Hepatic stellate cell (primary cell): ENCODE measurements at places on chromosomes 3 and 15.

GRCh38 chr3:107206141-107206540, 171.1 kb upstream of the CCDC54 start:
- DNase-seq, result no peak

DNA sequence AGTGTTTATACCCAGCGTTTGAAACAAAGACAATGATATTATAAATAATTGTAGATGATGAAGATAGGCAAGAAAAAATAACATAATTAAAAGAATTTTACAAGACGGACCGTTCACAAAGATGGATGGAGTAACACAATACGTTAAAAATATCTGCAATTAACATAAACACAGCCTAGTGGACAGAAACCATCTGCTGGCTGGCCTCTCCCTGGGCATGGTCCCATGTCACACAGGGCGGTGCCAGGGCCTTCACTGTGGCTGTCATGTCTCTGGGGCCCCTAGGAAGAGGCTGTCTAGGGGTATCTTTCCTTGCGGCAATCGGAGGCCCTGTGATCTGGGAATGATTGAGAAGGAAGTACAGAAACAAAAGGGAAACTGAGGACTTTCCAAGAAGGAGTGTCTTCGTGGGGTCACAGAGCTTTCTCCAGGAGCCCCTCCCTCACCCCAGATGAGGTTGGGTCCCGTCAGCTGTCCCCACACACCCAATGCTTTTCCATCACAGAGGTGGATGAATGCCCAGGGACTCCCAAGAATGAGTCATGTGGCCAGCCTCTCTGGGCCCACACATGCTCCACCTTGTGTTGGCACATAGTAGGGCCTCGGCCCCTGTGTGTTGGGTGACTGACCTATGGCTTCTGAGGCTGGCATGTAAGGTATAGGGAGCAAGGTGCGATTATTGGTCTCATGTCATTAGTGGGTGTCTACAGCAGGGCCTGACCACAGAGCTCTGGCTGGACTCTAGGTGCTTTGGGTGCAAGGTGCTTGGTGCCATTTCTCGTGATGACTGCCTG, 87.1 kb downstream of the DNAJB8 start:
- DNase-seq, result no peak

DNA sequence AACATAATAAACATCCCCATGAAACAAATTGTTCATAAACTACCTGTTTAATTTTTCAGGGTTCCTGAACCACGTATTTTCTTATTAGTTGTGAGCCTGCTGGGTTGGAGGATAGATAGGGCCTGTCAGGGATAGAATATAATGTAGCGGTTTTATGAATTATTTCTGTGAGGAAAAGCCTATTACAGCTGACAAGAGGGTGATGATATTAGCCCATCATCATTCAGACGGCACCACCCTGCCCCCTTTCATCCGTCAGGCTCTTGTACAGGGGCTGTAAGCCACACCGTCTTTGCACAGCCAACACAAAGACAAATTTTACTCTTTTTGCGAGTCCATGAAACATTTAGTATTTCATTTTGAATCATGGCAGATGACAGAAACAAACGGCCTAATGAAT, 335.3 kb upstream of the TMCO5A start:
- no peak for DNase-seq

- no peak for DNase-seq
Observed at GRCh38 chr3:42514876-42515275, 12.4 kb downstream of the VIPR1 start.

- DNase-seq, result no peak
Observed at GRCh38 chr15:66134284-66134683, 119.3 kb downstream of the MEGF11 start.

DNA sequence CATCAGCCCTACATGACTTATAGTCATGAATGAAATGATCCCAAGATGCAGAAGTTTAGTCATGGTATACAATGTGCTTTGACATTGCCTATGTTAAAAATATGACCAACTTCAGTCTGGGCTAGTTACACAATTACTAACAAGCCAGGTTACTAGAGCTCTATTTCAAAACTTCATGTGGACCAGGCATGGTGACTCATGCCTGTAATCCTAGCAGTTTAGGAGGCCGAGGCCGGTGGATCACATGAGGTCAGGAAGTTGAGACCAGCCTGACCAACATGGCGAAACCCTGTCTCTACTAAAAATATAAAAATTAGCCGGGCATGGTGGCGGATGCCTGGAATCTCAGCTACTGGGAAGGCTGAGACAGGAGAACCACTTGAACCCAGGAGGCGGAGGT, 613.0 kb downstream of the CADM2 start:
- no peak for DNase-seq

- no peak for DNase-seq
Observed at GRCh38 chr3:61858054-61858453, 296.7 kb downstream of the PTPRG start.

- no peak for DNase-seq
Observed at GRCh38 chr3:96538186-96538585, 276.2 kb upstream of the EPHA6 start.

DNA sequence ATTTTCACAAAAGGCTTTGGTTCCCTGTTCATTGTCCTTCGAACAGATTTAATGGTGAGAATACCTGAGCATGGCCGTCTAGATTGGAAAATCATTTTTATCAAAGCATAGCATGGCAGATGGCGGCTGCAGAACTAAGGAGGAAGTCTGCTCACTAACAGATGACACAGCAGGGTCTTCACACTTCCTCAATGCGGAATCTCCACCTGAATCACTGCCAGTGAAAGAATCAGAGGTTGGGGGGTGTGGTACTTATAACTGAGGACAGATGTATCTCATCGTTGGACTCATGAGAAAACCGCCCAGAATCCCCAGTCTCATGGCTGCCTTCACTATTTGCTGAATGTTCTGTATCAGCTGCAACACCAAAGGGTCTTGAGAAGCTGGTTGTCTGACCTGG, 31.6 kb upstream of the PYGO1 start:
- DNase-seq, result no peak

DNA sequence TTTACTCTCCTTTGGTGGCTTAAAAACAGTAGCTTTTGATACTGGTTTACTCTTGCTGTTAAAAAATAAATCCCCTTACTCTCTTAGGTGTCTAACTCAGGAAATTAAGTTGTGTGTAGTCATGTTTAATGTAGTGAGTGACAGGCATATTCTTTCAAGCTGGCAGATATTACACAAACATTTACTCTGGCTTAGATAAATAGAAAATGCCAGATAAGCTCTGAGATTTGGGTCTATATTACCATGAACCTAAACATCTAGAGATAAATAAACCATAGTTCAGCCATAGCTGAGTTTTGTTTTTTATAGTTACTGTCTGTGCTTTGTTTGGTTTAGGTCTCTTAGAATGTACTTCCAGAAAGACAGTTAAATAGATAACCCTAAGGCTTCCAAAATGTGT, 2.4 kb downstream of the SEMA6D start:
- no peak for DNase-seq

- DNase-seq, result no peak
Observed at GRCh38 chr15:57635300-57635909, 43.7 kb downstream of the MYZAP start.

DNA sequence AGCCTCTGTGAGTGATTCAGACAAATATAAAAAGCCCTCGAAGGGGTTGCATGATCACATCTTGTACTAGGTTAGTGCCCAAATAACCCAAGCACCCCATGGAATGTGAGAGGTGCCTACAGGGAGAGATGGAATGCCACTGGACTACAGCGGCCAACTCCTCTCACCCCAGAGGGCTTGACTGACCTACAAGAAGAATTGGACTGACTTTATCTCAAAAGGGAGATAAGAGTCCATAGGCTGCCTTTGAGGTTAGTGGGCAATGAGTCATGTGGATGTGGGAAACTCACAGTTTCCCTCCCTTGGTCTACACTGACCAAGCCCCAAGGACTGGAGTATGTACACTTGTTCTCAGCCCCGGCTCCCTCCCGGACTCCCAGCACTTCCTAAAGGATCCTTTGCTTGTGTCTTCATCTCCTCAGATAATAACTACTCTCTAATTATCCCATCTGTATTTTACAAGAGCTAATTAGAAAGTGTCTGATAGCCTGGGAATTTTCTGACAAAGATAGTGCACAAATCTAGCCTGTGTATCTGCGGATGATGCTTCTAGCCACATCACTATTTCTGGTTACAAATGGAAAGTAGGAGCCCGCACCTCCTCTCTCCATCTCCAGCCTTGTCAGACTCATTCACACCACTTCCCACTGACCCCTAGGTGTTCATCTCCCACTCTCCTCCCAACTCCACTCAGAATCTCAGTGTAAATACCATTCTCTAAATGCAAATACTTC, 547.8 kb upstream of the TBL1XR1 start:
- no peak for DNase-seq

DNA sequence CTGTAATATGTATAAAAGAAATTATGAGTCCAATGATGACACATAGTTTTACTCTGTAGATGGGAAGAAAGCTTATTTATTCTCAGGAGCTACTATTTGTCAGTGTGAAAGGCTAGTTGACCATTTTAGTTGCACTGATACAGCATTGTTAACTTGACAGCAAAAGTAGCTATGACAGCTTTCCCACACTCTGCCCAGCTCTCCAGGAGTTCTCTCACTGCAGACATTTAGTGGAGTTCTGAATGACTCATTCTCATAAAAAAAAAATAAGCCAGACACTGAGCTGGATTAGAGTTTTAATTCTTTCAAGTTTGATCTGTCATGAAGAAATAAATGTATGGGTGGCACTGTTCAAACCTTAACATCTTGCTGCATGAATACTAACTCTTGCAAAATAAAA, 77.2 kb upstream of the CFAP20DC start:
- DNase-seq, result peak; percentile 79

DNA sequence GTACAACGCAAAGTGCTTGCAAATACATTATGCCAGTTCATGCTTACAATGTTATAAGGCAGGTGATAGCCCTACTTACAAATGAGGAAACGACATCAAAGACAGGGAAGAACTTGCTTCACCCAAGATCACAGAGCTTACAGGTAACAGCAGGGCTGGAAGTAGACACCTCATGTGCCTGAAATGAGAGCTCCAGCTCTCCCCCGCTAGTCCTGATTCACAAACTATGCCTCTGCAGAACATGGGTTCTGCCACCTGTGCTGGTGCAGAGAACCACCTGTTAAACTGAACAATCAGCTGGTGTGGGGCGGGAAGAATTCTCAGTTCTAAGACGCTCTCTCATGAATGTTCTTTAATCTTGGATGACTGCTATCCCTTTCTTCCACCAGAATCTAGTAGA, 7.4 kb downstream of the RBSN start:
- no peak for DNase-seq

- no peak for DNase-seq
Observed at GRCh38 chr15:89829161-89829560, 14.5 kb upstream of the ANPEP start.

GRCh38 chr3:193796089-193796488, 203.1 kb downstream of the OPA1 start:
- DNase-seq, result no peak

DNA sequence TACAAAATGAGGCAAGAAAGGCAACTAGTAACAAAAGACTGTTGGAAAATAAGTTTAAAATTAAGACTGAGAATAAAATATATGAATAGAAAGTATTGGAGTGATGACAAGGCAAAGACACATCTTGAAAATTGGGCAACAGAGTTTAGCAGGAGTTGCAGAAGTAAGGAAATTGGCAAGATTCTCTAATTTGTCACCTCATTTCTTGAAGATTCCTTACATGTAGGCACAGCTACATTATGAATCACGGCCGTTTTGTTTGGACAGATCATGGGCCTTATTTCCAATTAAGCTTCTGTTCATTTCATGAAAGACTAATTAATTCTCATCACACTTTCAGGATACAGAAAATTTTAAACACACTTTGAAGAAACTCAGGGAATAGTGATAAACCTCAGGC, 170.1 kb downstream of the ROBO1 start:
- DNase-seq, result no peak

DNA sequence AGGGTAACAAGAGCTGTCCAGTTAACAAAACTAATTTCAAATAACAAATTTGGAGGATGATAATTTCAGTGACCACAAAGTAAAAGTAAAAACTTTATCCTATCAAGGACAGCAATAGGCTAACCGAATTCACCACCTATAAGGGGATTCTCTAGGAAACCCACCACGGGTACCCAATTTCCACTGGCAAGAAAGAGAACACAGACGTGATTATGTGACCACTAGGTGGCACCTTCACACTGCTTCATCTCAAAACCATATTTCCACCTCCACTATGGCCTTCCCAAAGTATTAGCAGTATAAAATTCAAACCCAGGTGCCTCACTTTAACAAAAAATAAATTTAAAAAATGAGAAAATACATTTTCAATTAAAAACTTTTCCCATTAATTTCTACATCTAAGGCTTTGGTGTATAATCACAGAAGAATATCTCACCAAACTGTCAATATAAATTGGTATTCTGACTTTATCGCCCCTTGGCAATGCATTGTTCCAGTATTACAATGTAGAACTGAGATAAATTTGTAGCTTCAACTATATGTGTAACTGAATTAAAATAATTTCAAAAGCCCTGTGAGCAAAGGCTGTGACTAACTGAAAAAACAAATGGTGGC, 96.5 kb downstream of the FSIP1 start:
- DNase-seq, result peak; percentile 27

DNA sequence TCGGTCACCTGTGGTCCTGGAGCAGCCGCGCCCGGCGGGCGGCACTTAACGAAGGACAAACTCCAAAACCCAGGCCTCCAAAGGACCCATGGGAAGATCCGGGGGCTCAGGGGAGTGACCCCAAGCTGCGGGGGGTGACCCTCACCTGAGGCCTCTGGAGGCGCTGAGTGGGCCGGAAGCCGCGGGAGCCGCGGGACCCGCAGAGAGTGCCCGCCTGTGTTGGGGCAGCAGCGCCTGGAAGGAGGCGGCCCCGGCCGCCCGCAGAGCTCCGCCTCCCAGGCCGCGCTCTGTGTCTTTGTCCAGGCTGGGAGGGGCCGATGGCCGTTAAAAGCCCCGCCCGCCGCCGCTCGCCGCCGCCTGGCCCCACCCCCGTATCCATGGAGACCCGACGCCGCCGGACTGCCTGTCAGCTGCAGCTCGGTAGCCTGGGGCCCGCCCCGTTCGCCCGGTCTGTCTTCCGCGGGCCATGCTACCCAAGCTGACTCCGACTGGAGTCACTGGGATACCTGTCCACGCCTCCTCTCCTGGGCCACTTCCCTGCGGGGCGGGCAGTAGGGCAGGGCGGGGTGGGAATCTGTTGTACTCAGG, 15.3 kb upstream of the FANCD2 start:
- peak; percentile 94 for DNase-seq

DNA sequence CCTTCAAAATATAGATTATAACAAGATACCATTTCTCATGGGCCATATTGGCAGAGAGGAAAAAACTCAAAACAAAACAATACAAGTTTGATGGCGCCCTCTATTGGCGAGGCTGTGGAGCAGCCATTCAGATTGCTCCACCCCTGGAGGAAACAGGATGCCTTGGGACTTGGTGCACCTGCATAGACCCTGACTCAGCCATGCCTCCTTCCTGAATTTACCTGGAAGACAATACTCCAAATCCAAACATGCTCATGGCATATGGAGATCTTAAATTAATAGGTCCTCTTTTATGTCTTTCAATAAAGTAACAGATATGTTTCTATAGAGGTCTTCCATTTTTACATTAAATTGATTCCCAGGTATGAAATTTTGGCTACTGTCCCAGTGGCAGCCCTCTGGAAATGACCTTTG, 90.0 kb downstream of the APBA2 start:
- DNase-seq, result peak; percentile 49
